ENCODE measurements at places on chromosomes 2 and 18.

DNA sequence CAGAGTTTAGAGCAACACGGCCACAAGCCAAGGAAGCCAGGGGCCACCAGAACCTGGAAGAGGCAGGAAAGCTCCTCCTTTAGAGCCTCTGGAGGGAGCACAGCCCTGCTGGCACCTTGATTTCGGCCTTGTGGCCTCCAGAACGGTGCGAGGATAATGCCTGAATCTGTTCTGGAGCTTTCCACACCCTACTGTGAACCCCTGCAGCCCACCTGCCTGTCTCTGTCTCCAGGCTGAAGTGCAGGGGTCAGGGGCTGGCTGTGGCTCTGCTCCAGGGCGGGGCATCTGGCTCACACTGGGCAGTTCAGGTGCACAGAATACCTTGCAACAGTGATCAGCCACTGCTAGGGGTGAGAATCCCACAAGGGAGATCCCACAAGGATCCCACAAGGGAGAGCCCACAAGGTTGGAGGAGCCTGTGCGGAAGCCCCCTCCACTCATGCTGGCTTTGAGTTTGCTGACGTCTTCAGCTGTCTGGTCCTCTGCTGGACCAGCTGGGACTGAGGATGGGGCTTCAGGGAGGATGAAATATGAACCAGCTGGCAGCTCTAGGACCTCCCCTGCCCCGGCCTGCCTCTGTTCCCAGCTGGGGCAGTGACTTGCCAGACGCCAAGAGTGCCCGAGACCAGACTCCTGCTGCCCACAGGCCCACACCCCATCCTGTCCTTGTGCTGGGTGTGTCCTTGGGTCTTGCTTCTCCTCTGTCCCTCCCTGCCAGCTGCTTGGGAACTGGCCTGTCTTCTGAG is 56.4 kb upstream of the OTOS start:
- no peak for DNase-seq

- no peak for DNase-seq
Measured at GRCh38 chr2:169928463-169928864, 101.2 kb downstream of the UBR3 start.

DNA sequence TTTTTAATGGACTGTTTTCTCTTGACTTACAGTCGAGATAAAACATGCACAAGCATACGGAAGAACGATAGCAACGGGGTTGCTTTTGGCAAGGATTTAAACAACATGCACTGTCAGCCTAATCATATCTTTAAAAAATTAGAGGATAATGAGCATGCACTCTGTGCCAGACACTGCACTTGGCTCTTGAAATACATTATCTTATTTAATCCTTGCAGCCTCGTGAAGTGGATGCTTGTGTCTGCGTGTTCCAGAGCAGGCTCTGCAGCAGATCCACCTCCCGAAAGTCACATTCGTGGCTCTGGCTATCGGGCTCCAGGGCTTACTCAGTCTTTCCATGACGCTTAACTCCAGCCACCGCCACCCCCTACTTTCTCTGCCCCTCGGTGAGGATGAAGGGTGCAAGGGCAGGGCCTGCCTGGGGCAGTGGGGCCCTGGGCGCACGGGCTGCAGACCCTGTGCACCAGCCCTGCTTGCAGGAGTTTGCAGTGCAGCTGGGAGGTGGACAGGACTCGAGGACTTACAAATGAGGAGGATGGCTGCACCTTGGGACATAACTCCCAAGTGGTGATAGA is 61.7 kb downstream of the ACKR3 start:
- DNase-seq, result no peak

GRCh38 chr2:20214566-20215182 is 10.3 kb downstream of the SDC1 start:
- no peak for DNase-seq

DNA sequence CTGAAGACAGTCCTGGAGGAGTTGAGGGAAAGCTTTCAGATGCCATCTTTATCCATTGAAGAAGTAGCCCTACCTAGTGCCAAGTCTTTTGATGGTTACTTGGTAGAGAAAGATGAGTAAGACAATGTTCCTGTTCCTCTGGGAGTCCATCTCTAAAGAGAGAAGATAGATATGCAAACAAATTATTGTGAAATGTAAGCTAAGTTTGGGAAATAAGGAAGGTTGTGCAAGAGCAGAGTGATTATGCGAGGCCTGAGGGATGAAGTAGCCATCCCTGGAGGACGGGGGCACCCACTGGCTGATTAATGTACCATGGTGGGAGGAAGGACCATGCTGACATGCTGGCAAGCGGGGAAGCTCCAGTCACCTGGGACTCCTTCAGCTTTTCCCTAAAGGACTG is 994 bp upstream of the DTNA start:
- no peak for DNase-seq

GRCh38 chr2:183224948-183225347 is 100.7 kb downstream of the NUP35 start:
- no peak for DNase-seq

DNA sequence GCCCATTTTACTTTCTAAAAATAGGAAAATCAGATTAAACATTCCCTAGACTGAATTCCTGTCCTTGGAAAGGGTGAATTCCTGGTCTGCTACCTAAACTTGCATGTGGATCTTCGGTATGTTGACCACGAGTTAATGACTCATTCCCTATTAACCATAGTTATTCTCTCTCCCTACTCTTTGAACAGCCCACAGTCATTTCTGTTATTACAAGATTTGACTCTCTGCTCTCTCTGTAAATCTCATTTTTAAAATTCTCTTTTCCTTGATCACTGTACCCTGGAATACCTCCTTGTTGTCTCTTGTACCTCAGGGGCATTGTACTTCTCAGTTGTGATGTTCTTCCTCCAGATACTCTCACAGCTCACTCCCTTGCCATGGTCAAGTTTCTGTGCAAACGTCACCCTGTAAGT is 92.0 kb upstream of the GULP1 start:
- DNase-seq, result no peak

GRCh38 chr18:59911600-59911999 is 11.8 kb downstream of the PMAIP1 start:
- no peak for DNase-seq

DNA sequence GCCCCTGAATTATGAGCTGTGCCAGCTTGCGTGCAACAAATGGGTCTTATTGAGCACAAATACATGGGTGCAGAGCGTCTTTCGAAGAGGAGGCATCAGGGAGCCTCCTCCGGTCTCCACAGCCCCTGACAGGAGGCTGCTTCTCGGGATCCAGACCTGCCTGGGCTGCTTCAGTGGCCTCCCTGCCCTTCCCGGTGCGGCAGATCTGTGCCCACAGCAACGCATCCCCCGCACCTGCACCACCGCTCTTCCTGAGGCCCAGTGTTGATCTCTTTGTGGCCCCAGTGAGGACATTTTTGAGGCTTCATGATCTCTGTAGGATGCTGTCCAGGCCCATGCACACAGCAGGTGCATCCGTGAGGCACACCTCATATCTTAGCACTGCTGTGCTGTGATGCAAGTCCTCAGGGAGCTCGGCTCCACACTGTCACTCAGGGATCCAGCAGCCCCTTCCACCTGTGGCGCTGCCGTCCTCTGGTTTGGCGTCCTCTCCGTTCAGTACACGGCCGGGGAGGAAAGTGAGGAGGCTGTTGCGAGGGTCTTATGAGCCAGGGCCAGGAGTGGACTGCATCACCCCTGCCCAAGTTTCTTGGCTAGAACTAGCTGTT is 17.4 kb downstream of the RTP5 start:
- no peak for DNase-seq

DNA sequence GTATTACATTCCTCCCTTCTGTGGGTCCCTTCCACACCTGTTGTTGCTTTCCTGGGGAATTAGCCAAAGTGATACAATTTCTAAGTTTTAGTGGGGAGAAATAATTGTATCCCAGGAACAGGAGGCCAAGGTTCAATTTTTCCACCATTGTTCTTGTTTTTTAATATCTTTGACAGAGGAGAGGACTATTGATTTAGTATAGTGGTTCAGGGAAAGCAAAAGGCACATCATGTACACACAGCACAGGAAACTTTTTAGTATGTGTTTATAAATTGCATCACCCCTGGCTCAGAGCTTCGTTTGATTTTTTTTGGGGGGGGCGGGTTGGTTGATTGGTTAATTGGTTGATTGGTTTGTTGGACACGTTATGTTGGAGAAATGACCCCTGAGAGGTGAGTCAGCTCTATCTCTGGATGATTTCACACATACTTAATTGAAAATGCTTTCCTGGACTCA is 431.6 kb downstream of the PID1 start:
- DNase-seq, result no peak

GRCh38 chr2:170917219-170917913 is 11.7 kb upstream of the GORASP2 start:
- DNase-seq, result no peak

DNA sequence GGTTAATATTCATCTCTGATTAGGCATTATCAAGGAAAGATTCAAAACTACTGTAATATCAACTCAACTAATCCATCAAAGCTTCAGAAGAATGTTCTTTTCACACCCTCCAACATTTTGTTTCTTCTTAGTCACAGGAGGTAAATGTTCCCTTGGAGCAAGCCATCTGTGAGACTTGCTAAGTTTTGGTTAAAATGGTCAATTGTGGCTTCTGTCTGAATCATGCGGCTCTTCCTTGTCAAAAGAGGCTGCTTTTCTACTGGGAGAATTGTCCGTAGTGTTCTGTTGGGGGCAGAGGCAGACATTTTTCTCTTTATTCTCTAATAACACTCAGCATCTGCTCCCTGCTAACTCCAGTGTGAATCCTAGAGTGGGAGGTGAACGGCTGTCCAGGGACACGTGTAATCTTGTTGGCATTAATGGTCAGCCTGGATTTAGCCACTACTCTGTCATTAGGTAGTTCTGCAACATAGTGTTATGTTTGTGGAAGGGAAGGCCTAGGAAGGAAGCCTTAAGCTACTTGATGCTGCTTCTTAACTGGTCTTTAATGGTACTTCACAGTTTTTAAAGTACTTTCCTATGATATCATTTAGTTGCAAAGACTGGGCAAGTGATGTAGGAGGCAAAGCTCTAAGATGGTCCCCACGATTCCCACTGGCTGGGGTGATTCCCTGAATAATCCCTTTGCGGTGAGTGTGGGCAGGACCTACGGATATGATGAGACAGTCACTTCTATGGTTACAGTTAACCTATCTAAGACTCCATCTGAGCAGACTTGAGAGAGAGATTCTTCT is 22.6 kb upstream of the FAP start:
- no peak for DNase-seq

- DNase-seq, result no peak
Measured at GRCh38 chr18:55779691-55780585, 191.9 kb upstream of the TCF4 start.

GRCh38 chr2:218792433-218792832 is 10.5 kb downstream of the CYP27A1 start:
- no peak for DNase-seq

- DNase-seq, result no peak
Measured at GRCh38 chr2:62506421-62506750, 391 bp upstream of the TMEM17 start.

GRCh38 chr2:88016086-88016959 is at the start of gene RNU2-63P:
RNU2-63P (minus strand) TSS chr2:88016547.
- DNase-seq, result peak; percentile 61

- no peak for DNase-seq
Measured at GRCh38 chr2:218754201-218754600, 27.7 kb upstream of the CYP27A1 start.

DNA sequence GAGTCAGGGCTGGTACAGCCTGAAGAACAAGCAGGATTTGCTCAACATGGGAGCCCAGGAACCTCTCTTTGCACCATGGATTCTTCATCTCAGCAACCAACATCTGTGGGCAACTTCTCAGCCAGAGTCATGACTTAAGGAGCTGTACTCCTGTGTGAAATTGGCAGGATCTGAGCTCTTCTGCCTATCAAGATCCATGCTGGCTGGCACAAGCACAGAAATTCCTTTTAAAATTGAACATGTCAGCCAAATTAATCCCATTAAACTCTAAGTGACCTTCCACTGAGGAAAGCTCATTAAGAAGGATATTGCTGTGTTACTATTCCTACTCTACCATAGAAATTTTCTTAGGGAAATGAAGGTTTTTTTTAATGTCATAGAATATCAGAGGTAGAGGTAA is 110.5 kb upstream of the SCG2 start:
- DNase-seq, result no peak

- no peak for DNase-seq
Measured at GRCh38 chr2:48601349-48601748, 16.3 kb upstream of the GTF2A1L start.

DNA sequence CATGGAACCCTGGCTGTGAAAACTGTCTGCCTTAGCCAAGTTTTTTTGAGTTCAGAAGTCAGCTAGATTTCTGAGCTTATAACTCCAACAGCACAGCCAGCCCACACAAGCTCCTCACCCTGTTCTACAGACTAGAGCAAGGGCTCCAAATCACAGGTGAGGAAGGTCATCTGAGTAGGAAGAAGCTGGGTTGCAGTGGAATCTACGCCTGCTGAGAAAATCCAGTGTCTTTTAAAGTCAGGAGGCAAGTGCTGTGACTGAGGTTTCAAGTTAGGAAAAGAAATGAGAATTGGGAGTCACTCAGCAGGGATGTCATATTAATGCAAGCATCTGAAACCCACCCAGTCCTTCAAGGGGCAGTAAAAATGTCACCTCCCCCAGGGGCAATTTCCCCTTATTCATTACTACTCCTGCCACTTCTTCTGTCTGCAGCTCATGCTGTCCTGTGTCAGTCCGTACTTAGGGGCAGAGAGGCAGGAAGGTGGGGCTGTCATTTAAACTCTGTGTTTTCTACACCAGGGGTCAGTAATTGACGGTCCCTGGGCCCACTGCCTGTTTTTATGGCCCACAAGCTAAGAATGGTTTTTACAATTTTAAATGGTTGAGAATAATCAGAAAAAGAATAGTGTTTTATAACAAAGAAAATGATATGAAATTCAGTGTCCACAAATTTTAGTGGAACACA is 551.1 kb downstream of the BCL11A start:
- DNase-seq, result no peak

DNA sequence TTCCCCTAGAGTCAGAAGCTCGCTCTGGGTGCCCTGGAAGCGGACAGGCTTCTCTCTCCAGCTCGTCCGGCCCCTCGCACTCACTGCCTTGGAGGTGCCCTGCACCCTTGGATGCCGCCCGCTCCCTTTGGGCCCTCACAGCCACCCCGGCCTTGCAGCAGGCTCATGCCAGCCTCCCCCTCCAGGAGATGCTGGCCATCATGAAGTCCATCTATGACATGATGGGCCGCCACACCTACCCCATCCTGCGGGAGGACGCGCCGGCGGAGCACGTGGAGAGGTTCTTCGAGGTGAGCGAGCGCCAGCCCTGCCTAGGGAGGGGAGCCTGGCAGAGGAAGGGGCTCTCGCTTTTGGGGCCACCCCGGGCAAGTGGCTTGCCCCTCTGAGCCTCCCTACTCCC is 20.3 kb upstream of the FAHD2A start:
- no peak for DNase-seq

DNA sequence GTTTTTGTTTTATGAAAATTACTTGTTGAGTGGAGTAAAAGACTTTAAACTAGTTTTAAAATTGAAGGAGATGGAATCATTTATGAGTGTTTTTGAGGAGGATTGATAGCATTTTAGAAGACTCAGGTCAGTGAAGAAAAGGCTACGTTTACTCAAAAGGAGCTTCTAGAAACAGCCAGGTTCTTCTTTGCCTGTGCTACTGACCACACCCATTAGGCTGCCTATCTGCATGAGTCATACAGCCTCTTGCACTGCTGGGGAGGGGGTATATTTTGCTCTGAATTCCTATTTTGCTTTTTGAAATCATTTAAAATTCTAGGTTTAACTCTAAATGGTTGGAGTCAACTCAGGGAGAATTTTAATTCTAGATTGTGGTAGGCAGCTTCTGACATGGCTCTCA is 22.3 kb downstream of the EFEMP1 start:
- no peak for DNase-seq

- DNase-seq, result no peak
Measured at GRCh38 chr2:8368463-8368862, 313.4 kb upstream of the ID2 start.

Data from stimulated activated CD8-positive, alpha-beta memory T cell treated with anti-CD3 and anti-CD28 coated beads, Interleukin-15, amount 100 ng/mL, for 24 hours (primary cell).